ENCODE measurements at places on chromosomes 3 and 15.

- DNase-seq = no peak
Observed at GRCh38 chr3:127888564-127889107, 26.4 kb upstream of the KBTBD12 start.

- DNase-seq = no peak
Observed at GRCh38 chr15:34258151-34258550, 33.3 kb downstream of the EMC4 start.

DNA sequence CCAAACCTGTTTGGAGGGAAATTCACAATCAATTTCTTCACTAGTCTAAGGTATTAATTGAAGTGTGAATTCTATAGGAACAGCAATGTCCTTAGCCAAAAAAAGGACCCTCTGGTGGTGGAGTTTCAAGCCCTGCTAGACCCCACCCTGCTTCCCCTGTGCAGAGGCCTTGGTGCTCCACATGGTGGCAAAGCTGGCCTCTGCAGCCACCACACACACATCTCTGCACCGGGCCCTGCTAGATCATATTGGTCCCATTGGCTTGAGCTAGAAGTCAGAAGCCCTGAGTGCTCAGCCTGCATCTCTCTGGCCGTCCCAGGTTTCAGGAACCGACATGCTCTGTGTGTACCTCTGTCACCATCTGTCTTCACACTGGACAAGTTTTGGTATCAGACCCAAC is 220.9 kb upstream of the TRIM42 start:
- DNase-seq = no peak

DNA sequence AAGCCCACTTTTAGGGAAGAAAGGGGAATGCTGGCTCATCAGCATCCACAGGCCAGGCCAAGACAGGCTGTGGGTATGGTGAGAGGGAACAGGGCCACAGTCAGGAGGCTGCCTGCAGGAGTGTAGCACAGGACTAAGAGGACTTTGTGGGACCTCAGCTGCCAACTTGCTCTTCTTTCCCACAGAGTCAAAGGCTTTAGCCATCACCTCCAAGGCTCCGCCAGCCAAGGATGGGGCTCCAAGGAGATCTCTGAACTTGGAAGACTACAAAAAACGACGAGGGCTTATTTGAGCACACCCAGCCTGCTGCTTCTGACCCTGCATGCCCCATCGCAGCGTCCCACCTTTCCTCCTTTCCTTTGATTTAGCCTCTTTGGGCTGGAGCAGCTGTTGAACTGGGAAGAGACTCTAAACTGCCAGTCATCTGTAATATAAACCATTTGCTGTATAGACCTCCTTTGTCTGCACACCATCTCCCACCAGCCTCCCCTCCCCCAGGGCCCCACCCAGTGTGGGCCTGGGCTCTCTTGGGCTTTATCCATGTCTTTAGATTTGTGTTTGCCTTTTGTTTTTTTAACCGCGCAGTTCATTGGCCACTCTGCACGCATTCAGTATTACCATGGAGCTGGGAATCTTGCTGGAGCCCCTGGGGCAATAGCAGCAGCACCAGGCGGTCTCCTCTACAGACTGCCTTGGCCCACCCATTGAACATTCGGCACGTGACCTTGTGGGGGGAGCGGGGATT is 13.1 kb upstream of the ITPKA start:
- DNase-seq = no peak

DNA sequence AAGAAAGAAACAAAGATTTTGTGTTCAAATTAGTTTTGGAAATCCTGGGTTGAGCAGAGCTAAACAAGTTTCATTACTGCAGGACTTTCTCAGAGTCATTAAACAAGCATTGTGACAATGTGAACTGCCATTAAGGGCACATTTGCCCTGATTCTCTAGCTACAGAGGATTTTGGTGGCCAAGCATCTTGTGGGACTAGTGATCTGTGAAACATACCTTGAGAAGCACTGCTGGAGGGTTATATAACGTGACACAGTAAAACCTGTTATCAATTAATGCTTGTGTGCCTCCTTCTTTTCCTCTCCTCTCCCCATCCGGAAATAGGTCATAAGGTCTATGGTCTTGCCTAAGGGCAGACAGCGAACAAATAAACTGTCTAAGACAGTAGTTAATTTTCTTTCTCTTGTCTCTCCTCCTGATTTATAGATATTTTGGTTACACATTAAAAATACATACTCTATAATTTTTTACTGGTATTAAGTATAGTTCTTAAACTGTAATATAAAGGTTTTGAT is 167.3 kb upstream of the NANOGP8 start:
- no peak for DNase-seq

- DNase-seq = no peak
Observed at GRCh38 chr3:171028025-171028778, 1.7 kb upstream of the SLC2A2 start.

DNA sequence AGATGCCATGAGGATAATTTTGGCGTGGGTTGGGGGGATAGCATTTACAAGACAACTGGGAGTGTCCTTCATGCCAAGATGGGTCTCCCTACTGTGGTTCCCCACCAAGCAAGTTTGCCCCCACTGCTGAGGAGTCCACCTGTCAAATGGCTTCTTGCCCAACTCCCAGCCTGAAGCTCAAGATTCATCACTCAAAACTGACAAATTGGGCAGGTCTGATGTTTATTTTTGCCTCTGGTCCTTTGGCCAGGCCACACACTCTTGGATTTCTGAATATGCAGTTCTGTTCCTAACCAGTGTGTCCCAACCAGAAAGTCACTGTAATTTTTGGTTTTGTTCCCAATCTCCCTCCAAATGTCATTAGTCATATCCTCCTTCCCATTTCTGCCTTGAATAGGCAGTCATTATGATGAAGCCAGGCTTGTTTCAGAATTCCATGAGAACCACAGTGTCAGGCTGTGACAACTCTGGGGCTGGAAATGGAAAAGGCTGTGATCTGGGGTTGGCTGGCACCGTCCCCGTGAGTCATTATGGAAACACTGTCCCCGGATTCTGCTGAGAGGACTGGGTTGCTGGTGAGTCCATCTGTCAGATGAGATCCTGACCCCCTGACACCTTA is 29.3 kb upstream of the MEF2A start:
- no peak for DNase-seq

DNA sequence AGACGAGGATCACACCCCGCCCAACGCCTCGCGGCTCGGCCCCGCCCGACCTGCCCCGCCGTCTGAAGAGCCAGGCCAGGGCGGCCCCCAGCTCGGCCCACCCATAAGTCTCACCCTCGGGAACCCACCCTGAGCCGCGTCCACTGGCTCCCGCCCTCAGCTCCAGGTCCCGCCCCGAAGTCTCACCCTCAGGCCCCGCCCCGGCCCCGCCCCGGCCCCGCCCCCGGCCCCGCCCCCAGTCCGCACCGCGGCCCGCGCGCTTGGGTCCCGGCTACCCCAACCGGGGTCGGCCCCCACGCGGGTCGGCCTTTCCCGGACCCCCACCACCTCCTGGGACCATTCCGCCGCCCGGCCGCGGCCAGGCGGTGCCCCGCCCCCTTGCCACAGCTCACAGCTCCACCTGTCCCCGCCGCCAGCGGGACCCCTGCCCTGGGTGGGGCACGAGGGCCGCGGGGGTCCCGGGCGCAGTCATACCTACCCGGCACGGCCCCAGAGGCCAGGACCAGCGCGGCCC is 489 bp downstream of the CSPG5 start:
- no peak for DNase-seq

DNA sequence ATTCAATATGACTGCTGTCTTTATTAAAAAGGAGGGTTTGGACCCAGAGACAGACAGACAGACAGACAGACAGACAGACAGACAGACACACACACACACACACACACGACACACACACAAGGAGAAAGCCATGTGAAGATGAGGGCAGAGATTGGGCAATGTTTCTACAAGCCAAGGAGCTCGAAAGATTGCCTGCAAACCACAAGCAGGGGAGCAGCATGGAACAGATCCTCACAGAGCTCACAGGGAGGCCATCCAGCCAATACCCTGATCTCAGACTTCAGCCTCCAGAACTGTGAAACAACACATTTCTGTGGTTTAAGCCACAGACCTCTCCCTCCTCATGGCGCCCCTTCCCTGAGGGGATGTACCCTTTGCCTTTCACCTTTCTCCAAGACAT is 35.8 kb upstream of the ABHD2 start:
- no peak for DNase-seq

DNA sequence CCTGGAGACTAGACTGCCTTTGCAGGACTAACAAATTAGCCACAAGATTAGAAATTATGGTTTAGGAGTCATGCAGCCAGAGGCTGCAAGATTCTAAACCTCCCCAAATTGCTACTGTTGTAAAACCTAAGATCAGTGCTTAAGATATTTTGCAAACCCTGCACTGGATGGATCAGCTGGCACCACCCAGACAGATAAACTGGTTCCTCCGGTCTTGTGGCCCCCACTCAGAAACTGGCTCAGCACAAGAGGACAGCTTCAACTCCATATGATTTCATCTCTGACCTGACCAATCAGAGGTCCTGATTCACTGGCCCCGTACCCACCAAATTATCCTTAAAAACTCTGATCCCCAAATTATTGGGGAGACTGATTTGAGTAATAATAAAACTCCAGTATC is 19.5 kb upstream of the PXYLP1 start:
- DNase-seq = no peak

- DNase-seq = no peak
Observed at GRCh38 chr3:170787464-170787863, 82.5 kb downstream of the RPL22L1 start.

DNA sequence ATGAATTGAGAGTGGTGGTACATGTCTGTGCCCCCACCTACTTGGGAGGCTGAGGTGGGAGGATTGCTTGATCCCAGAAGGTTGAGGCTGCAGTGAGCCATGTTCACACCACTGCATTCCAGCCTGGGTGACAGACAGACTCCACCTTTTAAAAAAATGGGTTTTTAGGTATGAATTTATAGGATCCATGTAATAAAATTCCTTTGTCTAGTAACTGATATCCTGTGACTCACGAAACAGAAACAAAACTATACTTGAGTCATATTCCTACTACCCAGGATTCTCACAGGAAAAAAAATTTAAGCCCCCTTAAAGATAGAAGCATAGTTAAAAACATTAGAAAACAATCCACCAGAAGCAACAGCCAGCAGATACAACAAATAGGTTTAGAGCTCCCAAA is 10.0 kb upstream of the CRTC3 start:
- no peak for DNase-seq

DNA sequence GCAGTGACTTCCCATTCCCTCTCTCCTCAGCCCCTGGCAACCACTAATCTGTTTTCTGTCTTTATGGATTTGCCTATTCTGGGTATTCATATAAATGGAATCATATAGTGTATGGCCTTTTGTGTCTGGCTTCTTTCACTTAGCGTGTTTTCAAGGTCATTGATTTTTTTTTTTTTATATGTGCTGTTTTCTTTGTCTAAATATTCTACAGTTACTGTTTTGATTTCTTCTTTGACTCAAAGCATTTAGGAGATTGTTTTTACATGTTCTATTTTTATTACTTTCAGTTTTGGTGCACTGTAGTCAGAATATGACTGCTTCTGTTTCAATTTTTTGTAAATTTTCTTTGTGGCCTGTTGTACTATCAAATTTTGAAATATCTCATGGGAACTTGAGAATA is 71.9 kb upstream of the RNU6-1 start:
- no peak for DNase-seq

DNA sequence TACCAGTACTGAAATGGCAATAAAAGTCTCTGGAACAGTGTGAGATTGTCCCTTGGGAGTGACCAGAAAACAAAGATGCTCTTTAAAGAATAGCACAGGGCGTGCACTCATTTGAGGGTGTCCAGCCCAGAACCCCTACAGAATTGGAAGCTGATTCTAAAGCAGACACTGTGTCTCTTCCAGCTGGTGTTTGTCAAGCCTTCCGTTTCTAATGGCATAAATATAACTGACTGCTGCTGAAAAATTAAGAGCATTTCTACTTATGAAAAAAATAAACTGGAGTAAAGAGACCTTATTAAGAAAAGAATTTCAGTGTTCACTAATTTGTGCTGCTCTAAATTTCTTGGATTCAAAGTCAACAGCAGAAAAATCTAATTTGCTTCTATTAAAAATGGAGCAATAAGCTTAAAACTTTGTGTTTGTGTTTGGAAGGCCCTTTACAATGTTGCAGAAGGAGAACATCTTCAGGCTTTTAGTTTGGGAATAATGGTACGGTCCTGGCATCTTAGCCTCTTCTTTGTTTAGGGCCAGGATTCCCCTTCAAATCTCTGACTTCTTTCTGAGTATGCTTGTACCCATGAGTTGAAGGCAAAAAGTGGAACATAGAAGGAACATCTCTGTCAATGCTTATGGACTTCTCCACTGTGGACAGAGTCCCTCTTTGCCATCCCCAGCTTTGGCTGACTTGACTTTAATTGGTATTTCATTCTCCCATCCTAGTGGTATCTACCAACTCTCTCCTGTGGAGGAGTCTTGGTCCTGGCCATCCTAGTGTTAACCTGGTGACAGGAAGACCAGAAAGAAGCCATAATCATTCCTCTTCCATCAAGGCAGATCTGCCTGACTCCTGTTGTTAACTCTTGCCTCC is 65.9 kb downstream of the THSD4 start:
- DNase-seq = no peak

DNA sequence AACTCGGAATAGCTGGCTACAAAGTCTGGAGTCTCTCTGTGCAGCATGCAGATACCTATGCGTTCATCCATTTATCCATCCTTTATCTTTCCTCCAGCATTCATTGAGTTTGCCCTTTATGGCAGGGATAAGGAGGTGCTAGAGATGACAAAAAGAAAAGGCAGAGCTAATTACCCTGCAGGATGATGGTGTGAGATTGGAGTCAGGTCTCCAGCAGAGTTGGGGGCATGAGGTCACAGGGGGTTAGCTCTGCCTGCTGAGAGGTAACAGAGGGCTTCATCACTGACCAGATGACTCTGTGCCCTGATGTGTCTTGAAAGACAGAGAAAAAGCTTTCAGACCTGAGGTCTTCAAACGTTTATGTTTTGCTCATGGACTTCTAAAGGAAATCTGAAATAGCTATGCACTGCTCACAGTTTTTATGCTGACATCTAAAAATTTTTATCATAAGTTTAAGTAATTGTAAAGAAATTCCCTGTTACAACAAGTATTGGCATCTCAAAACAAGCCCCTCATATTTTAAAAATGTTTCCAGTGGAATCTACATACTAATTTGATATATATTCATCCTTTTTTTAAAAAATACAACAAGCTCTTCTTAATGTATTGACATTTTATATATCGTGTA is 132.3 kb upstream of the ANKRD28 start:
- no peak for DNase-seq

GRCh38 chr15:64305261-64305660 is 50.7 kb downstream of the CSNK1G1 start:
- no peak for DNase-seq

- DNase-seq = no peak
Observed at GRCh38 chr15:83565553-83566159, 88.3 kb upstream of the ADAMTSL3 start.

DNA sequence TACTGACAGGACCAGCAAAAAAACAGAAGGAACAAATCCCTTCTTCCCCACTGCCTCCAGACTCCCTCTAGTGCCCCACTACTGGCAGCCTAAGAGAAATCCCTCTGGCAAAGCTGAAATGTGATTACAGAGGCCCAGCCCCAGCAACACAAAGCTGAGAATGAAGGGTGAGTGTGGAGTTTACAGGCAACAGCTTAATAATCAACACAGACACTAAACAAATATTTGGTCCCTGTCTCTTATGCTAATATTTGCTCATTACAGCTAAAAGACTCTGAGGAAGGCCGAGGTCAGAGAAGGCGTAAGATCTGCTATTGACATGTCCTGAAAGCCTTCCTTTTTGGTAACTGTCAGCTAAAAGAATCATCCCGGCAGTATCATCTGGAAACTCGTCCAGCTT is 308.5 kb upstream of the RASGRP1 start:
- no peak for DNase-seq

Data from stimulated activated CD8-positive, alpha-beta memory T cell treated with anti-CD3 and anti-CD28 coated beads, Interleukin-7, amount 100 ng/mL, for 1 hour (primary cell).